ENCODE measurements at places on chromosomes 7 and 10.

- DNase-seq = peak; percentile 42
Observed at GRCh38 chr10:7258948-7259523, 151.8 kb downstream of the SFMBT2 start.

DNA sequence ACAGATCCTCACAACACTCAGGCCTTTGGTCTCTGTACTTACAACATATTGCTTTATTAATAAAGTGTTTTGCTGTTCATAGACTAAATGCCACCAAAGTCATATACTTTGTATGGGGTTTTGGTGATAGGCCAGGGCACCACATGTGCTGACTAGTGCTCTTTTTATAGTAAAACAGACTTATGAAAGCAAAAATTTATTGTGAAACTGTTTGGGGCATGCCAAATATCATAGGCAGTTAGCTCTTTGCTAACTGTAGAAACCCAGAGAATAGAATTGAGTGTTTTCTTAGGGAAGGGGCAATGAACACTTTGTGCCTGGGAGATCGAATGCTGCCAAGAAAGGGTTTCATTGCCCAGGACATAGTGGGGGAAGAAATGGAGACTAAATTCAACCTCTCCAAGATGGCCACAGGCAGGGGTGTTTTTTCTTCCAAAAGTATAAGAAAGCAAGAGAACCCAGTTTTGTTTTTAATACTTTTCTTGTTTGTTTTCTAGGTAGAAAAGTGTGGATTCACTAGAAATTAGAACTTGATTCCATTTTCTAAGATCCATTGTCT, 142.7 kb downstream of the TRIL start:
- no peak for DNase-seq

GRCh38 chr10:6665847-6666246, 85.8 kb upstream of the PRKCQ start:
- no peak for DNase-seq

DNA sequence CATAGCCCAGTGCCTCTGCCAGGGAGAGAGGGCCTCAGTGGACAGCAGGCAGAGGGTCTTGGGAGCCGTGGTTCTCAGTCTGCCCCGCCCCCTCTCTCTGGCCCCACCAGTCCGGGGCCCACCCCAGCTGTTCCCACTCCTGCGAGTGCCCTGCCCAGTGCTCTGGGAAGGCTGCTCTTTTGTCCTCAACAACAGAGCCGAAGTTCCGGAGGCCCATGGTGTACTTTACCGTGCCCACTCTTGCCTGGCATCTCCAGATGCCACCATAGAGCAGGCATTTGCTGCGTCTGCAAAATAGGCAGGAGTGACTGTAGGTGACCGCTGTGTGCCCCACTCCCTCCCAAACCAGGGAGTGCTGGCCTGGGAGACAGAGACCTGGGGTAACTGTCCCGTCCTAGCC, 29.3 kb upstream of the PCBD1 start:
- DNase-seq = no peak

GRCh38 chr10:61061923-61062504, 118.0 kb upstream of the RHOBTB1 start:
- no peak for DNase-seq

DNA sequence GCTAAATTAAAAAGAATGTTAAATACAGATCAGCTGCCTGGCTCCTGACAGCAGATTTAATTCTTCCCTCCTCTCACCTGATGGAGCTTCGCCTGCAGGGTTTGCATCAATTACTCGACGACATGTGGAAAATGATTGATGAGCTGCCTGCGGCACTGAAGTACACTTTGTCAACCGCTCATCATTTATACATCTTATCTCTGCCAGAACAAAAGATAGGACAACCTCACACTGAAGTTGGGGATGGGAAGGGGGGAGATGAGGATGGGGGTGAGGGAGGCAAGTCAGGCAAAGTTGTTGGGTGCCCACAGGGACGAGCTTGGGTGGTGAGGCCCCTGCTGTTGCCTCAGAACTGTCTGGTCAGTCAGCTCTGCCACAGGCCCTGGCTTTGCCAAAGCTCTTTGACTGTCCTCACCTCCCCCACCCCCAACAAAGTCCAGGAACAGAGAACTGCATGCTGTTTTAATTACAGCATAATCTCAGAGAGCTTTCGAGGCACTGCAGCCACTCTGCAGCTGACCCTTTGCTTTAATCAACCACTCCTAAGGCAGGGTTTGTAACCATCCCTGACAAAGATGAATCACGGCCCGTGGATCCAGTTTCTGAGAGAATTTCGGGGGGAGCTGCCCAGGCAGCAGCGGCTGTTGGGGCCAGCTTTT, 702.3 kb downstream of the LRMDA start:
- DNase-seq = no peak

DNA sequence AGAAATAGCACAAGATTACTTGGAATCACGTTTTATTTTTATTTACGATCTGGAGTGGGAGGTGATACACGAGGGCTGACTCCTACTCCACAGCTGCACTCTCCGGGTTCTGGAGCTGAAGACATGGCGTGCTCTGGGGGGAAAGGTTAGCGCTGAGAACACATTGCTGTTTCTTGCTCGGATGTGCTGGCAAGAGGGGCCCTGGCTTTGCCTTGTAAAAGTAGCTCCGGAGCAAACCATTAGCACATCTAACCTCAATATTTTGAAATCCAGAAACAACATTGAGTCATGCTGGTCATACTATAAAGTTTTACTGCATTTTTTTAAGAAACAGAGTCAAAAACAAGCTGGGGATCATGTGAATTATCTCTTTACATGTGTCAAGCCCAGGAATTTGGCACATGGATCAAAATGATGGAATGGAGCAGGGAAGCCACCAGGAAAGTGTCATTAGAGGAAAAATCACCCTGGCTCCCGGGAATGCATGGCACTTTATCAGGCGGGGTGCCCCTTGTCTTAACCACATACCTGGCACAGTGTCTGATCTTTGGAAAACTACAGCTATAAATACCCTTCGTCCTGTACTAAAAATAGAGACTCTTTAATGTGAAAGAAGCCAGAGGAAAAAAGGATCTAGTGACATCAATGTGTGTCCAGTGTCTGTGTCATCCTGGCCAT, 31.6 kb upstream of the LYZL1 start:
- DNase-seq = no peak

DNA sequence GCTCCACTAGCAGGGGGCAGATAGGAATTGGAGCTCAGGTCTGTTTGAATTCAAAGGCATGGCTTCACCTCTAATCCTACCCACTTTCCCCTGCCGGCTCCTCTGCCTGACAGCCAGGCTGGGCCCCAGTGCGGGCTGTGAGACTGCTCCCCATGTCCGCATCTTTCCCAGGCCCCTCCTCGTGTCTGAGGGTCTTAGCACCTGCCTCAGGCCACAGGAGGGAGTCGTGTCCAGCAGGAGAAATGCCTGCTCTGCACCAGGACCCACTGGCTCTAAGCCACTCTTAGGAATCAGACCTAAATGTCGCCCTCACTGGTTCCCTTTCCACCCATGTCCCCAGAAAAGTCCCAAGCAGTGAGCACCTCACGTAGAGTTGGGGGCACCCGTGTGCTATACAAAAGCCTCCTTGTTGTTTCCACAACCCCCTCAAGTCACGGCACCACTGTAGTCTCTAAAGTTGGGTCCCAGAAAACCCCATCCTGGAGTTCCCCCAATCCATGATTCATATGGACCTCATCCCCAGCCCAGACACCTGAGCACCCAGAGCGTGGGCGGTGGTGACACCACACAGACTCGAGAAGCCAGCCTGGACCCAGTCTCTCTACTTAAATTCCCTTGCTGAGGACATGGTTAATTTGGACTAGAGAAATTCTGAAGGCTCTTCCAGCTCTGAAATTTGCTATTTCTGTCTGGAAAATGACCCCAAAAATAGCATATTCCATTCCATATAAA, 466.4 kb upstream of the ZMIZ1 start:
- no peak for DNase-seq

DNA sequence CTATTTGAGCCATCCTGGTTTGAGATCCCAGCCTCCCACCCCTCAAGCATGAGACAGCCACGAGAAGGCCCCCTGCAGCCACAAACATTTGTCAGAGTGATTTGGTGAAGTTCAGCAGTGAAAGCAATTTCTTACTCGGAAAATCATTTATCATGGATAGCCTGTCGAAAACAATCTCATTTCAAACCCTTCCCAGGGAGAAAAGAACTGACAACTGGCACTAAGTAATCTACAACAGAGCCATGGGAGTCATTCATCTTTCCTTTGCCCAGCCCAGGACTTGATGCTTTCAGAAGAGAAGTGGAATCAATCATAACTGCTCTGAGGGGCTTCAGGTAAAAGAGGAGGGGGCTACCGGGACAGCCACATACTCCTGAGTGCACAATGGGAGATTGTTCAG, 411.2 kb downstream of the KCNMA1 start:
- DNase-seq = no peak

GRCh38 chr7:3196629-3197400, 104.2 kb upstream of the SDK1 start:
- DNase-seq = no peak

- DNase-seq = no peak
Observed at GRCh38 chr7:27678617-27679260, 16.1 kb upstream of the HIBADH start.

DNA sequence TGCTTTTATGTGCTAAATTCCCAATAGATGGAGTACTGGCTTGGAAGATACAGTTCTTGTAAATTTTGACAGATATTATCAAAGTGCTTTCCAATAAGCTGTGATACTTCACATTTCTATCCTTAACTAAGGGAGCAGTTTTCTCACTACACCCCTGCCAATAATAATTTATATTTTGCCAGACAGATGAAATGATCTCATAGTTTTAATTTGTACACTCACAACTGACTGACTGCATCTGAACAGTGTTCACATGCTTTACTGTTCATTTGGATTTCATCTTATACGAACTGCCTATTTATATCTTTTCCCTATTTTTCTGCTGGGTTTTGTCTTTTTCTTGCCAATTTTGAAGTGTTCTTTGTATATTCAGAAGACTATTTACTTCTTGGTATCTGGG, 96.0 kb downstream of the BRAF start:
- no peak for DNase-seq

DNA sequence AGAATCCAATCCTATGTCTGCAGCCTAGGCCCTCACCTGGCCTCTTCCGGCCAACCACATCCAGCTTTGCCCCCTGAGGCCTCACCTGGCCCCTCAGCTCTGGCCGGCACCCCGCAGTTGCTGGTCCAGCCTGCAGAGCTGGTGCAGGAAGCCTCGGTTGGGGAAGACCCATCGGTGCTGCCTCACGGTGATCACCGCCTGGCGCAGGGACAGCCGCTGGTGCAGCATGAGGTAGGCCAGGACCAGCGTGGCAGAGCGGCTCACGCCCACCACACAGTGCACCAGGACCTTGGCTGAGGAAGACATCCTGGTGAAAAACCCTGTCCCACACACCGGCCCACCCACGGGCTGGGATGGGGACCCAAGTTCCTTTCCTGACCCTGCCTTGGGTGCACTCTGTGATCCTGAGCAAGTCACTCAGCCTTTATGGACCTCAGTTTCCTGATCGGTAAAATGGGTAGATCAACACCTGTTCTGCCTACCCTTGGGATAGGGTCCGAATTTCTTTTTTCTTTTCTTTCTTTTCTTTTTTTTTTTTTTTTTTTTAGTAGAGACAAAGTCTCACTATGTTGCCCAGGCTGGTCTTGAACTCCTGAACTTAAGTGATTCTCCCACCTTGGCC, 5.8 kb upstream of the SAMD8 start:
- DNase-seq = no peak

GRCh38 chr10:126586878-126587277, 83.6 kb downstream of the C10orf90 start:
- no peak for DNase-seq

- DNase-seq = no peak
Observed at GRCh38 chr10:30373596-30374327, 24.7 kb upstream of the MTPAP start.
